ENCODE measurements at places on chromosomes 5 and 9.

GRCh38 chr5:161051920-161052500 is 200.0 kb upstream of the ATP10B start:
- DNase-seq, result no peak

DNA sequence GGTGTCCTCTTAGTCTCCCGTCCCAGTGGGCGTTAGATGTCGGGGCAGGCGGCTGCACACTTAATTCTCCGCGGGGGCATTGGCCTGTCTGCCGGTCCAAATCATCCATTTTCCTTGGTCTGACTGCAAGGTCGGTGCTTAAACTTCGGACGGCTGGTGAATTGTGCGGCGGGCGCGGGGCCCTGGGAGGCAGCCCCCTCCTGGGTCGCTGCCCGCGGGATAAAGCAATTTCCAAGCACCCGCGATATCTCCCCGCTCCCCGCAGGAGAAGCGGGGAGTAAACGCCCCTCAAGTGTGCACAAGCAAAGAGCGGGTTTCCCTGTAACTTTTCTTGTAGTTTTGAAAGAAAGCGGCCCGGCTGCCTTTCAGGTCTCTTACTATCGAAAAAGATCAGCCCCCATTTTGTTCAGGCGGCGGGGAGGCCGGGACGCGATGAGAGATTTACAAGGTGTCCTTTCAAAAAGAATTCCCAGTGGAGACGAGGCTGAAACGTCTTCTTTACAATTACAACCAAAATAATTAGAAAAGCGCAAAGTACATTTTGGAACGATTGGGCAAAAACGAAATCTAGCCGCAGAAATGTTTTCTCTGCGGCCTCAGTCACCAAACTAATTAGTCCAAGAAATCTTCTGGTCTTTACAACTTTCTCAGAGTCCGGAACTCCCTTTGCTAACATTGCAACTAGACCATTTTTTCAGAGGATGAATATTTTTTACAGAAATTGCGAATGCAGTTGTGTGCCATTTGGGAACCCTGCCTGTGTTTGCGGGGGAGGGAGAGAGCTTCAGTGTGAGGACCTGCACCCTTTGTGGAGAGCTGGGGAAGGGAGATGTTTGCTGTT is 1.8 kb downstream of the IRX1 start:
- no peak for DNase-seq

- DNase-seq, result no peak
These were observed 187.5 kb upstream of the NR4A3 start for GRCh38 chr9:99634186-99634585.

- no peak for DNase-seq
These were observed 288.1 kb downstream of the TMEM167A start for GRCh38 chr5:82789095-82789494.

DNA sequence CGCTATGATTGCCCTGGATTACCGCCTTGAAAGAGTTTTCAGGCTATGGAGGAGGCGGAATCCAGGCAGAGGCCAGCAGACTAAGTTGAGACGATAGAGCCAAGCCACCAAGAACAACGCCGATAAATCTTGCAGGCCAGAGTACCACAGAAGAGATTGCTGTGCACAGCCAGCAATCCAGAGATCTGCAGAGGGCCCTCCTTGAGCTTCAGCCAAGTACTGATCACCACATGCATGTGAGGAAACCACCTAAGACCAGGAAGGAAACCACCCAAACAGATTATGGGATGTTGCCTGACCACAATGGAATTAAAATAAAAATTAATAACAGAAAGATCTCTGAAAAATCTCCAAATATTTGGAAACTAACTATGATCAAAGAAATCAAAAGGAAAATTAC is 74.9 kb downstream of the GCNT4 start:
- DNase-seq, result no peak

GRCh38 chr5:170217831-170218230 is 15.0 kb upstream of the C5orf58 start:
- DNase-seq, result no peak

GRCh38 chr5:174145091-174145490 is 99.6 kb downstream of the NSG2 start:
- DNase-seq, result no peak

GRCh38 chr9:79660615-79661014 is 88.8 kb downstream of the TLE4 start:
- DNase-seq, result no peak

DNA sequence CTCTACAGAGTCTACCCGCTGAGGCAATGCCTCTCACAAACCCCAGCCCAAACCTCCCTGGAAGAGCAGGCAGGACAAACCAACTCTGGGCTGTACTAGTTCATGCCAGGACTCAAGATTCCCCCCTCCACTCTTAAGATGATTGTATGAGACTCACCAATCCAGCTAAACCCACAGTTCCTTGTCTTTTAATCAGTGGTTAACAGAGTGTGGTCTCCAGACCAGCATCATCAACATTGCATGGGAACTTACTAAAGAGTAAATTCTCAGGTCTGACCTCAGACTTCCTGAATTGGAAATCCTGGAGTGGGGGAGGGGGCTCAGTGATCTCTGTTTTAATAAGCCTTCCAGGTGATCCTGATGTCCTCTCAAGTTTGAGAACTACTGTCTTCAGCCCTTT is 240.9 kb downstream of the GAS1 start:
- DNase-seq, result no peak

DNA sequence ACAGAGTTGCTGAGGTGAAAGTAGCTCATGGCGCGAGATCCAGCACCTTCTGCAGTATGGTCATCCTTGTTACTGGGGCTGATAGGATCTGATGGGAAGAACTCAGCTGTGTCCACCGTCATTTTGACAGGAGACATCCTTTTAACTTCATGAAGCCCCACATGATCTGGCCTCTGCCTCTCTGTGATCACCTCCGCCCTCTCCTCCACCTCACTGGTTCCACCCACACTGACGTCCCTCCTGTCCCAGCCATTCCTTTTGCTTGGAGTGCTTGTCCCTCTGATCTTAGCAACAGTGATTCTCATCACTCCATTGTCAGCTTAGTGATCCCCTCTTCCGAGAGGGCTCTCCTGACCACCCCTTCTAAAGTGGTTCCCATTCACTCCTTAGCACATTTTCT is 25.8 kb downstream of the NEUROG1 start:
- no peak for DNase-seq

GRCh38 chr5:178514851-178515418 is 75.3 kb downstream of the COL23A1 start:
- no peak for DNase-seq

- DNase-seq, result no peak
These were observed 8.8 kb upstream of the NEK6 start for GRCh38 chr9:124248960-124249359.

Measured in anterior cingulate cortex (tissue), 58 donors.